ENCODE measurements at places on chromosomes 1 and 21.

- DNase-seq, result no peak
- no peak overlapping the region for H3K4me3 ChIP-seq
- H3K4me1 ChIP-seq, result peaks cover 14% of the 10 kb centered on the region
- H3K36me3 ChIP-seq, result peaks cover 14% of the 10 kb centered on the region
These were observed 40.4 kb downstream of the HUNK start for GRCh38 chr21:31913182-31913608.

- DNase-seq, result no peak
- peaks cover 10% of the 10 kb centered on the region for H3K4me1 ChIP-seq
- H3K36me3 ChIP-seq, result no peaks in the 10 kb centered on the region
- peaks cover 15% of the 10 kb centered on the region for H3K27me3 ChIP-seq
These were observed 1.8 kb upstream of the ELAPOR1 start for GRCh38 chr1:109112056-109112651.

- no peak overlapping the region for H3K27ac ChIP-seq
- H3K4me1 ChIP-seq, result peaks cover 7% of the 10 kb centered on the region
- no peaks in the 10 kb centered on the region for H3K27me3 ChIP-seq
- no peak for DNase-seq
These were observed 12.1 kb upstream of the MNDA start for GRCh38 chr1:158818975-158819431.

GRCh38 chr1:152071123-152071522 lies 17.7 kb downstream of the TCHHL1 start:
- peaks cover 11% of the 10 kb centered on the region for H3K4me1 ChIP-seq
- H3K4me3 ChIP-seq, result no peak overlapping the region
- peaks cover 3% of the 10 kb centered on the region for H3K27me3 ChIP-seq
- no peak for DNase-seq

DNA sequence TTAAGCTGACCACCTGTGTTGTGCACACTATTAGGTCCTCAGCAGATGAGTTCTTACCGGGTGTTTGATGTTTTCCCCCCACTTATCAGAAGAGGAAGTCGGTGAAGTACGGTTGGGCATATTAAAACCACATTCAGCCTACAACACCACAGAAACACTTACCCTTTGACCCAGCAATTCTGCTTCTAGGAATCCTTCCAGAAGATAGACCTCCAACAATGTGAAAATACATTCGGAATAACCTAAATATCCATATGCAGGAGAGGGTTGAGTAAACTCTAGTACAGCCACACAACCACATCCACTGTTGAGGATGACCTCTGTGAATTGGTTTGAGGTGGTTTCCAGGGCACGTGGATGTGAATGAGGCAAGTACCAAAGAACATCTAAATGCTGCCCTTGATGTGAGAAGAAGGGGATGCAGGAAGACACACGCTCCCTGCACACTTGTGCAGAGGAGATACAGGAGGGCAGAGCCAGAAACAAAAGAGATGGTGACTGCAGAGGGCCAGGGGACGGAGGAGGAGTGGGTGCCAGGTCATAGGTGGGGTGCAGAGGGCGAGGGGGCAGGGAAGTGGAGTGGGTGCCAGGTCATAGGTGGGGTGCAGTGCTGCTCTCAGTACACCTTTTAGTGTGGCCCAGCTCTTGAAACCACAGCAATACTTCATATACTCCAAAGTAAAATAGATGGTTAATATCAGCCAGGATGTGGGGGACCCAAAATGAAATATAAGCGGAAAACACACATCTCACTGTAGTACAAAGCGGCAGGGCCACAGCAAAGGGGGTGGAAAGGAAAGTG lies 12.8 kb downstream of the ADARB1 start:
- no peak overlapping the region for H3K4me3 ChIP-seq
- no peaks in the 10 kb centered on the region for H3K36me3 ChIP-seq
- H3K27me3 ChIP-seq, result no peaks in the 10 kb centered on the region
- no peak for DNase-seq
- H3K27ac ChIP-seq, result no peak overlapping the region
- H3K4me1 ChIP-seq, result peaks cover 22% of the 10 kb centered on the region

- no peaks in the 10 kb centered on the region for H3K36me3 ChIP-seq
- no peak overlapping the region for H3K27ac ChIP-seq
- H3K27me3 ChIP-seq, result no peaks in the 10 kb centered on the region
- no peaks in the 10 kb centered on the region for H3K4me1 ChIP-seq
- no peak overlapping the region for H3K4me3 ChIP-seq
These were observed 529.9 kb upstream of the CAMK1G start for GRCh38 chr1:209053587-209053986.

Measured in endothelial cell (in vitro differentiated cells).